H4 (cell line): ENCODE measurements at places on chromosomes 4 and X. TPM values are rescaled to one million over a fixed set of nuclear protein-coding genes. Genes with fewer than 3 reads are reported as not detected.

The GATB gene
- 22.7 and 38.2 TPM in 2 replicates for total RNA-seq

The LRIT3 gene
- not detected in 2 replicates for total RNA-seq

The TRAM1L1 gene
- 7.2 and 12.2 TPM in 2 replicates for total RNA-seq

The IL21 gene
- not detected in 2 replicates for total RNA-seq

The SUPT20HL1 gene
- not detected in 2 replicates for total RNA-seq

The SLC49A3 gene
- total RNA-seq: not detected in 2 replicates

The COL4A5 gene
- 26.0 and 39.4 TPM in 2 replicates for total RNA-seq

The MUC7 gene
- not detected in 2 replicates for total RNA-seq

The ZIC3 gene
- 0.02 TPM in 1 of 2 replicates, not detected in the other for total RNA-seq

The PCSK1N gene
- 9.9 and 16.0 TPM in 2 replicates for total RNA-seq

The STPG2 gene
- not detected in 2 replicates for total RNA-seq

The CENPE gene
- 14.8 and 17.0 TPM in 2 replicates for total RNA-seq

The MGAT4D gene
- total RNA-seq: not detected in 2 replicates

The PDGFC gene
- total RNA-seq: 21.7 and 22.5 TPM in 2 replicates

The CXCL10 gene
- 0.41 and 1.1 TPM in 2 replicates for total RNA-seq

The TACR3 gene
- total RNA-seq: not detected in 2 replicates

The SERTM2 gene
- 0.74 and 1.5 TPM in 2 replicates for total RNA-seq

The GYPE gene
- not detected in 2 replicates for total RNA-seq

The MAGEC1 gene
- 6.7 and 7.4 TPM in 2 replicates for total RNA-seq

The MSL3 gene
- total RNA-seq: 23.7 and 26.8 TPM in 2 replicates

The PCDH7 gene
- 34.0 and 38.8 TPM in 2 replicates for total RNA-seq

The C4orf51 gene
- not detected in 2 replicates for total RNA-seq

The MAGEB1 gene
- total RNA-seq: not detected in 2 replicates

The TMPRSS11D gene
- total RNA-seq: 0.04 TPM in 1 of 2 replicates, not detected in the other

The TSR2 gene
- total RNA-seq: 21.5 and 27.4 TPM in 2 replicates

The TIMM8A gene
- 4.5 and 8.2 TPM in 2 replicates for total RNA-seq

The YY2 gene
- total RNA-seq: 2.1 and 2.4 TPM in 2 replicates

The TMPRSS11B gene
- not detected in 2 replicates for total RNA-seq

The ANOS1 gene
- 4.1 and 6.6 TPM in 2 replicates for total RNA-seq

The CFP gene
- not detected in 2 replicates for total RNA-seq

The RNF128 gene
- not detected in 2 replicates for total RNA-seq

The USP27X gene
- 1.1 and 3.5 TPM in 2 replicates for total RNA-seq

The NUDT10 gene
- 11.6 and 14.6 TPM in 2 replicates for total RNA-seq

The GNRHR gene
- not detected in 2 replicates for total RNA-seq

The ABCG2 gene
- 14.9 and 15.9 TPM in 2 replicates for total RNA-seq

The GAGE12H gene
- total RNA-seq: not detected in 2 replicates

The DRD5 gene
- not detected in 2 replicates for total RNA-seq

The USP17L19 gene
- not detected in 2 replicates for total RNA-seq

The AGTR2 gene
- 0.25 TPM in 1 of 2 replicates, not detected in the other for total RNA-seq

The WDR44 gene
- total RNA-seq: 9.2 and 10.2 TPM in 2 replicates

The ATP1B4 gene
- total RNA-seq: not detected in 2 replicates

The PNPLA4 gene
- not detected in 2 replicates for total RNA-seq

The NRK gene
- total RNA-seq: 0.02 and 0.06 TPM in 2 replicates

The KLF8 gene
- total RNA-seq: 0.12 TPM in 1 of 2 replicates, not detected in the other
